ENCODE measurements at places on chromosomes 2 and 18.

DNA sequence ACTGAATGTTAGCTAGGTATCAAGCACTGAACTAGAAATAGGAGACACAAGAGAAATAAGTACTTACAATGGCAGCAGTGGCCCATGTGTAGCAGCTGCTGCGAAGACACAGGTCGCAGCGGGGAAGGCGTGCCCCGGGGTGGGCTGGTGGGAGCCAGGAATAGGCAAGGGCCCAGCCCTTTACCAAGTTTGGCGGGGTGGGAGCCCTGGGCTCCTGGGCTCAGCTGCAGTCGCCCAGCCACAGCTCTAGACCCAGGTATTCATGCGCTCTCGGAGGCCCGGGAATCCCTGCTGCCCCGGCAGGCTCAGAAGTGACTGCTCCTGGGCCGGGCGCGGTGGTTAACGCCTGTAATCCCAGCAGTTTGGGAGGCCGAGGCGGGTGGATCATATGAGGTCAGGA is 1287.3 kb downstream of the CNTNAP5 start:
- no peak for DNase-seq
- no peaks in the 10 kb centered on the region for H3K4me1 ChIP-seq
- H3K4me3 ChIP-seq = no peak overlapping the region
- H3K36me3 ChIP-seq = no peaks in the 10 kb centered on the region
- no peak overlapping the region for H3K27ac ChIP-seq

DNA sequence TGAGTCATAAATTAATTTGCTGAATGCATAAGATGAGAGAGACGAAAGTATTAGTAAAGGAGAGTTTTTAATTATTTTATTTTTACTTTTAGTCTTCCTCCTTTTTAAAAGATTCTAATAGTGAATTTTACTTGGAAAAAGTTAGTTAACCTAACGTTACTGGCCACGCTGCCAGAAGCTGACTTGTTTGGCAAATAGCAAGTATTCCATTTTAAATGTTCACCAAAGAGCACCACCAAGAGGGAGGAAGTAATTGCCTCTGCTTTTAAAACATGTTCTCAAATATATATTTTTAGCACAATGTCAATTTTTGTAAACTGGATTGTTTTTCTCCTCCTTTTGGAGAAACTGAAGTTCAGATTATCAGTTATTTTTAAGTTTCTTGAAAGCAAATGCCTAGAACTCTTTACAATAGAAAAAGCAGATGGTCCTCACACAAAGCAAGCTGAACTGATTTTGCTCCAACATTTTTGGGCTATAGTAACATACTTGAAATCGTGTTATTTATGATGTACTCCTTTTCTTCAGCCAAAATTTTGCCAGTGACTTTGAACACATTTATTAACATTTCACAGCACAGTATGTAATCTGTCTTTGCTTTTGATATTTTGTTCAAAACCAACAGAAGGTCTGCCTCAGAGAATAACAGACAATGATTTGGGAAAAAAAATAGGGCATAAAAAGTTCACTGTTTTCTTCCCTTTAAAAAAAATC is 1311.0 kb upstream of the FAM98A start:
- no peaks in the 10 kb centered on the region for H3K36me3 ChIP-seq
- DNase-seq = no peak
- H3K4me3 ChIP-seq = no peak overlapping the region

GRCh38 chr18:10928772-10929373 is 220.5 kb downstream of the PIEZO2 start:
- no peaks in the 10 kb centered on the region for H3K27me3 ChIP-seq
- no peak overlapping the region for H3K4me3 ChIP-seq

DNA sequence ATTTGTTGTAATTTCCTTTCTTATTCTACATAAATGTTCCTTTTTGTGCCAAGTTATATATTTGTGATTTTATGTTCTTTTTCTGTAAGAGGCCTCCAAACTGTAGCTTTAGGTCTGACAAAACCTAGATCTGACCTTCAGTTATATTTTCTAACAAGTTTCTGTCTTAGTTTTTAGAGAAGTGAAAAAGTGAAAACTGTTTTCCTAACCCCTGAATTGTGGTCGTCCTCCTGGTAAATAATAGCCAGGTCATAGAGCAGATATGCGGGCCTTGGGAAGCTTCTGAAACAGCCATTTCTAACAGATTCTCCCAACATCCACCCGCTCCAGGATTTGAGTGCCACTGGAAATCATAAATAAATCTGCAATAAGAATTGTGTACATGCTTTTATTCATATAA is 398.4 kb upstream of the CWC22 start:
- H3K4me1 ChIP-seq = no peaks in the 10 kb centered on the region
- DNase-seq = no peak
- H3K27me3 ChIP-seq = no peaks in the 10 kb centered on the region
- no peak overlapping the region for H3K27ac ChIP-seq

DNA sequence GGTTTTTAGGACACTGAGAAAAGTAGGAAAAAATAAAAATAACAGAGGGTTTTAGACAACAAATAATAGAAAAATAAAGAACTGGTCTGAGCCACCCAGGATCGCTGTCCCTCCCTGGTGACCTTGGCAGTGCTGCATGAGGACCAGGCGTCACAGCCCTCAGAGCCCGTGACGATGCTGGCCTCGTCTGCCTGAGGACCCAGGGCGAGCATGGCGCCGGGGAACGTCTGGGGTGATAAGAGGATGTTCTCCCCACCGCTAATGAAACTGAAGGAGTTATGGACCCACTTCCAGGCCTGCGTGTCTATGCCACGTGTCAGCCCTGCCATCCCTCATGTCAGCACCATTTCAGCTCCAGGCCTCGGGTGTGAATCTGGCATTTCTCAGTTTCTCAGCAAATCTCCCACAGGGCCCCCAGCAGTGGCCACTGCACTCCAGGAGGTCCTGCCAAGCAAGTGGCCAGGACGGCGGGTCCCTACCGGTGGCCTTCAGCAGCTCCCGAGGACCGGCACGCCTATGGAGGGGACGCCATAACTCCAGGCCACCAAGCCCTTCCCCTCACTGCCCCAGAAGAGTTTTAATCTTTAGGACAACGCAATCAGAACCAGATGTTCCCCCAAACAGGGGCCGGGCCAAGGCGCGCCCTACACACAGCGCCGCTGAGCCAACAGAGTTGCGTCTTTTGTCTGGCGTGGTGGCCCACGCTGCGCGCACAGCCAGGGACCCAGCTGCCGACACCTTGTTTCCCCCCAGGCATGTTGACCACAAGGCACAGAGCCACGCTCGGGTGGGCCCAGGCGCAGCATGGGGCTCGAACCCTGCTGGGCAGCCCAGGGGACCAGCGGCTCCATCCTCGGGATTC is 179.7 kb downstream of the TWIST2 start:
- H3K4me1 ChIP-seq = no peaks in the 10 kb centered on the region
- H3K27ac ChIP-seq = no peak overlapping the region
- H3K36me3 ChIP-seq = no peaks in the 10 kb centered on the region
- peak; percentile 60 for DNase-seq

- no peak overlapping the region for H3K27ac ChIP-seq
- no peaks in the 10 kb centered on the region for H3K4me1 ChIP-seq
- no peaks in the 10 kb centered on the region for H3K36me3 ChIP-seq
These were observed 17.4 kb upstream of the CTAGE1 start for GRCh38 chr18:22434973-22435608.

DNA sequence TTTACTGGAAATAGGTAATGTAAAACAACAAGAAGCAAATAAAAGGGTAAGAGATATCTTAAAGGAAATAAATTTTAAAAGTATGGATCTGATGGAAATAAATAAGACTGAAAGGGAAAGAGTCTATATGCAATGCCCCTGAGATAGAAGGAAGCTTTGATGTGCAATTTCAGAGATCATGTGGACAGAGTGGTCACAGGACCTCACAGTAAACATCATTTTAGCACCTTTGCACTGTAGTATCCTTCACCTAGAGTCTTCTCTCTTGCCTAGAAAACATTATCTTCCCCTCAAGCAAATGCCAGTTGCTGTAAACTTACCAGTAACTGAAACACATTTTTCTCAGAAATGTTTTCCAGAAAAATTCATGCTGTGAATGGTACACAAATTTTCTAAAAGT is 1621.3 kb upstream of the TMEFF2 start:
- no peak overlapping the region for H3K4me3 ChIP-seq
- no peak for DNase-seq
- H3K4me1 ChIP-seq = no peaks in the 10 kb centered on the region
- H3K27me3 ChIP-seq = no peaks in the 10 kb centered on the region
- H3K27ac ChIP-seq = no peak overlapping the region

- no peaks in the 10 kb centered on the region for H3K4me1 ChIP-seq
- no peaks in the 10 kb centered on the region for H3K27me3 ChIP-seq
- H3K27ac ChIP-seq = no peak overlapping the region
- no peak overlapping the region for H3K4me3 ChIP-seq
- H3K36me3 ChIP-seq = no peaks in the 10 kb centered on the region
- no peak for DNase-seq
These were observed 135.2 kb upstream of the RBMS1 start for GRCh38 chr2:160628811-160629210.

DNA sequence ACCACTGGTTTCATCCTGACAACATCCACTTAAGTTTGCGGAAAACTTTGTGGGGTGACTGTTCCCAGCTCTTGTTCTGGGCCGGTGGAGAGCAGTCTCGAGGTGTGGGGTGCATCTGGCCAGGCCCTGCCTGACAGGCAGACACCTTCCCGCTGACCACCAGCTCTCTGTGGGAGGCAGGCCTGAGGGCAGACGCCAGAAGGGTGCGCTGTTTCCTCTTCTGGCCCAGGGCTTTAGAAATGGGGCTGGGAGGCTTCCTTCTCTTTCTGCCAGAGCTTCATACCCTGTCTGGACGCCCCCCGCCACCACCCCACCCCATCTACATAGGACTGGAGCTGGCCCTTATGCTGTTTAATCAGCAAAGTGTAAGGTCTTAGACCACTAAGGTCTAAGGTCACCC is 263.8 kb downstream of the LOXHD1 start:
- no peaks in the 10 kb centered on the region for H3K4me1 ChIP-seq
- no peak for DNase-seq
- no peaks in the 10 kb centered on the region for H3K36me3 ChIP-seq
- no peaks in the 10 kb centered on the region for H3K27me3 ChIP-seq
- H3K4me3 ChIP-seq = no peak overlapping the region
- no peak overlapping the region for H3K27ac ChIP-seq

GRCh38 chr18:51531501-51531900 is 334.0 kb upstream of the MEX3C start:
- no peak for DNase-seq
- no peak overlapping the region for H3K27ac ChIP-seq
- H3K4me3 ChIP-seq = no peak overlapping the region
- H3K36me3 ChIP-seq = no peaks in the 10 kb centered on the region

DNA sequence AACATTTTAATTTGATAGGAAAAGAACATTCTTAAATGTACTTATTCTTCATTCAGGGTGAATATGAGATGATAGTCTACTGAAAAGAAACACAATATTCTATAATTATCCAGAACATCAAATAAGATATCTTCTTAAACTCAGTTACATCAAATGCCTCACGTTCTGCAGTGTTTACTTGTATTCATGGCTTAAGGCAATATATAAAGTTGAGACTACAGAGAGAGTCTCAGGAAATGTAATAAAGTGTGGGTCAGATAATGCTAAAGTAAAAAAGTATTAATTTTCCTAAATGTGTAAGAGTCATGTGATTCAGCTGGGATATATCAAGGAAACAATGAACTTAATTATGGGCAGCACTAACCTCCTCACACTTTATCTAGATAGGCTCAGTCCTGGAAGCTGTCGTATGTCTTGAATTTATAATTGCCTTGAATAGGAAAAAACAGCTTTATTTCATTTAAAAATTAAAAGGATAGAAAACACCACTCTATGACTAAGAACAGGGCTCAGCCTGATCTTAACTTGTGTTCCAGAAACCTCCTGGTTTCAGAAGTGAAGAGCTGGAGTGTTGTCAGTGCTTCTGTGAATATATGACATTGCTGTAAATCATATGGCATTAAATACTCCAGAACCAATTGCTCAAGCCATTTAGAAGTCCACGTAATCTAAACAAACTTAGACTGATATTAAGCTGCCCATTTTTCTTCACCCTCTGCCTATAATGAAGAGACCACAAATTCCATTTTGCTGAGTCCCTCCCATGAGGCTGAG is 240.2 kb downstream of the FSIP2 start:
- H3K4me1 ChIP-seq = no peaks in the 10 kb centered on the region
- no peak overlapping the region for H3K4me3 ChIP-seq
- no peaks in the 10 kb centered on the region for H3K36me3 ChIP-seq
- H3K27ac ChIP-seq = no peak overlapping the region

GRCh38 chr2:40690525-40690924 is 238.6 kb upstream of the SLC8A1 start:
- H3K4me3 ChIP-seq = no peak overlapping the region
- DNase-seq = no peak
- no peaks in the 10 kb centered on the region for H3K36me3 ChIP-seq
- no peaks in the 10 kb centered on the region for H3K4me1 ChIP-seq
- H3K27ac ChIP-seq = no peak overlapping the region

DNA sequence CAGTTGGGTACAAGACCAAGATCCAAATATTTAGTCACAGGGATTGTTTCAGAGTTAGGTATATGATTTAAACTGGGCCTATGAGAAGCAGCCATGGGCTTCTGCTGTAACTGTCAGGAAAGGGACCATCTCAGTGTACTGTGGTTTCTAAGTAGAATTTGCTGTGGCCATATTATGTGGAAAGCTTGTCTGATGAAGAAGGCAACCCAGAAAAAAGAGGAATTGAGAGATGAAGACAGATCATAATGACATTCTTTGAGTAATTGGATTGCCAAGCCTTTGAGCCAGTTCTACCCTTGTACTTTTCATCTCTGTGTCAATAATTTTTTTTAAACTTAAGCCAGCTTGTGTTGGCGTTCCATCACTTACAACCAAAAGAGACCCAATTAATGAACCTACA is 259.6 kb downstream of the NUP35 start:
- H3K4me1 ChIP-seq = no peaks in the 10 kb centered on the region
- H3K27ac ChIP-seq = no peak overlapping the region
- no peak overlapping the region for H3K4me3 ChIP-seq
- DNase-seq = no peak

- H3K27me3 ChIP-seq = no peaks in the 10 kb centered on the region
- H3K4me3 ChIP-seq = no peak overlapping the region
- H3K4me1 ChIP-seq = no peaks in the 10 kb centered on the region
- H3K36me3 ChIP-seq = no peaks in the 10 kb centered on the region
- no peak overlapping the region for H3K27ac ChIP-seq
These were observed 652.6 kb downstream of the NRXN1 start for GRCh38 chr2:50379351-50379750.

DNA sequence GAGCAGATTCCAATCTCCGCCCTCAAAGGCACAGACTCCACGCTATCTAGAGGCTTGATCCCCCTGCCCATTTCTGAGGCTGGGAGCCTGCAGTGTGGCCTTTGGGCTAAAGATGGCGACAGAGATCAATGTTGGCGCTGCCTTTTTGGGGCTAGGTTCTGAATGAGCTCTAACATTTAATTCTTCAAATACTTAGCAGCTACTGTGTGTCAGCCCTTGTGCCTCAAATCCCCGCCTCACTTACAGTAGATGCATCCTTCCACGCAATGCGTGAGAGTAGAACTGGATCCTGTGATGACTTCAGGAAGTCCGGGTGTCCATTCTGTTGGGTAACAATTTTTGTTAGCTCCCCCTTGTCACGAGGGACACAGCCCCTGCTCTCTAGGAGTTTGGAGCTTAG is 12.4 kb downstream of the IL1F10 start:
- H3K27me3 ChIP-seq = peaks cover 7% of the 10 kb centered on the region
- no peaks in the 10 kb centered on the region for H3K4me1 ChIP-seq
- H3K27ac ChIP-seq = peak overlapping the region; percentile 55
- H3K36me3 ChIP-seq = no peaks in the 10 kb centered on the region
- no peak overlapping the region for H3K4me3 ChIP-seq
- no peak for DNase-seq

GRCh38 chr18:48135436-48135966 is 205.0 kb upstream of the SMAD2 start:
- no peak overlapping the region for H3K27ac ChIP-seq
- H3K4me3 ChIP-seq = peak overlapping the region; percentile 58
- peaks cover 11% of the 10 kb centered on the region for H3K4me1 ChIP-seq
- no peaks in the 10 kb centered on the region for H3K36me3 ChIP-seq
- DNase-seq = no peak
- H3K27me3 ChIP-seq = peaks cover 59% of the 10 kb centered on the region
